Posterior vena cava (tissue), 2 donors: ENCODE measurements at places on chromosomes 7 and 10. TPM values are rescaled to one million over a fixed set of nuclear protein-coding genes. Genes with fewer than 3 reads are reported as not detected.

Gene HPS6
- 13.7 TPM for total RNA-seq

Gene TMEM106B
- 49.0 TPM for total RNA-seq

Gene ABCA13
- total RNA-seq, result 0.19 TPM

Gene DDC
- not detected for total RNA-seq

Gene COMMD3
- 57.6 TPM for total RNA-seq

Gene ATP5F1C
- total RNA-seq, result 202 TPM

Gene WNT8B
- total RNA-seq, result not detected

Gene MBL2
- not detected for total RNA-seq

Gene OPN4
- total RNA-seq, result not detected

Gene FZD1
- 25.4 TPM for total RNA-seq

Gene FBXO24
- total RNA-seq, result 0.14 TPM

Gene RAMP3
- total RNA-seq, result 54.1 TPM

Gene PPP1R3C
- total RNA-seq, result 51.2 TPM

Gene CTNNA3
- total RNA-seq, result 4.8 TPM

Gene GFRA1
- total RNA-seq, result 16.4 TPM

Gene NOD1
- 16.6 TPM for total RNA-seq

Gene CDC14C
- total RNA-seq, result not detected

Gene PPP1R3A
- total RNA-seq, result not detected

Gene TMEM213
- not detected for total RNA-seq

Gene SEMA3E
- total RNA-seq, result 1.9 TPM

Gene WASL
- 58.1 TPM for total RNA-seq

Gene SPDYE2B
- total RNA-seq, result not detected

Gene TRAPPC14
- total RNA-seq, result 13.3 TPM

Gene ADAM12
- total RNA-seq, result 2.2 TPM

Gene CFAP43
- 0.28 TPM for total RNA-seq

Gene FAM25C
- total RNA-seq, result not detected

Gene LIPF
- not detected for total RNA-seq

Gene NAT16
- total RNA-seq, result not detected

Gene CYP2E1
- 2.9 TPM for total RNA-seq

Gene AP5Z1
- 27.8 TPM for total RNA-seq

Gene AKR1C8
- not detected for total RNA-seq

Gene NXPH1
- total RNA-seq, result not detected

Gene HYAL4
- not detected for total RNA-seq

Gene PON3
- 0.74 TPM for total RNA-seq

Gene SLC26A4
- total RNA-seq, result 0.57 TPM

Gene DNAJC12
- 2.7 TPM for total RNA-seq

Gene GTF2IRD1
- 14.7 TPM for total RNA-seq

Gene PRF1
- total RNA-seq, result 4.6 TPM

Gene RTKN2
- 0.19 TPM for total RNA-seq

Gene GNA12
- 65.8 TPM for total RNA-seq

Gene WDR86
- 6.2 TPM for total RNA-seq

Gene BMPER
- 5.6 TPM for total RNA-seq

Gene GCK
- total RNA-seq, result 0.51 TPM

Gene SFTPD
- not detected for total RNA-seq

Gene DYNC1I1
- 15.8 TPM for total RNA-seq

Gene C7orf25
- total RNA-seq, result 9.7 TPM

Gene NUTM2A
- 0.46 TPM for total RNA-seq

Gene FZD8
- total RNA-seq, result 16.1 TPM

Gene RPEL1
- total RNA-seq, result not detected

Gene ERVW-1
- not detected for total RNA-seq

Gene PARD3
- 30.6 TPM for total RNA-seq

Gene MYH16
- total RNA-seq, result not detected

Gene NKX1-2
- total RNA-seq, result not detected

Gene GJD4
- total RNA-seq, result not detected

Gene NODAL
- total RNA-seq, result not detected

Gene UCMA
- total RNA-seq, result not detected

Gene PNLIPRP2
- 1.3 TPM for total RNA-seq

Gene PTPRZ1
- total RNA-seq, result 2.0 TPM

Gene PNLIPRP1
- total RNA-seq, result 1.1 TPM
